CD4-positive, alpha-beta T cell (primary cell): ENCODE measurements at places on chromosomes 7 and 10. TPM values are rescaled to one million over a fixed set of nuclear protein-coding genes. Genes with fewer than 3 reads are reported as not detected.

The TMEM139 gene
- total RNA-seq: 0.20 TPM

The SH2D4B gene
- total RNA-seq: 0.16 TPM

The COBL gene
- total RNA-seq: not detected

The OR13A1 gene
- total RNA-seq: not detected

The ZNF282 gene
- 15.6 TPM for total RNA-seq

The OR2A12 gene
- not detected for total RNA-seq

The AKR1C2 gene
- 0.41 TPM for total RNA-seq

The SAP25 gene
- total RNA-seq: 52.0 TPM

The NEUROD6 gene
- not detected for total RNA-seq

The COL26A1 gene
- not detected for total RNA-seq

The FOXI2 gene
- not detected for total RNA-seq

The HKDC1 gene
- 3.1 TPM for total RNA-seq

The SH3PXD2A gene
- 7.0 TPM for total RNA-seq

The ASL gene
- total RNA-seq: 12.3 TPM

The TFR2 gene
- 1.7 TPM for total RNA-seq

The PRKCQ gene
- 43.4 TPM for total RNA-seq

The UCN3 gene
- total RNA-seq: not detected

The C7orf33 gene
- not detected for total RNA-seq

The BAMBI gene
- total RNA-seq: 2.5 TPM

The CYP2C19 gene
- total RNA-seq: not detected

The ATOH7 gene
- total RNA-seq: not detected

The ESYT2 gene
- 106 TPM for total RNA-seq

The MMD2 gene
- total RNA-seq: not detected

The PON2 gene
- 5.4 TPM for total RNA-seq

The SFTPA1 gene
- total RNA-seq: not detected

The ANK3 gene
- 60.5 TPM for total RNA-seq

The CHN2 gene
- 2.1 TPM for total RNA-seq

The ELMO1 gene
- 117 TPM for total RNA-seq

The EEF1AKMT2 gene
- 14.4 TPM for total RNA-seq

The SEMA4G gene
- total RNA-seq: 1.6 TPM

The COX19 gene
- 47.7 TPM for total RNA-seq

The HYAL4 gene
- total RNA-seq: 0.14 TPM

The CYP3A4 gene
- not detected for total RNA-seq

The OR2A42 gene
- not detected for total RNA-seq

The CUBN gene
- 9.2 TPM for total RNA-seq

The GIMAP8 gene
- 2.9 TPM for total RNA-seq

The SEC24C gene
- 54.2 TPM for total RNA-seq

The ENO4 gene
- total RNA-seq: not detected

The WAPL gene
- total RNA-seq: 34.3 TPM

The HABP2 gene
- total RNA-seq: not detected

The H2BK1 gene
- not detected for total RNA-seq

The KDM7A gene
- 43.3 TPM for total RNA-seq

The ZNF853 gene
- 2.5 TPM for total RNA-seq

The MTERF1 gene
- 11.0 TPM for total RNA-seq

The EPHB6 gene
- 50.7 TPM for total RNA-seq

The VAX1 gene
- total RNA-seq: not detected

The DNAJC1 gene
- 16.8 TPM for total RNA-seq

The KCNMA1 gene
- total RNA-seq: not detected

The FBXO24 gene
- total RNA-seq: 0.66 TPM

The SLC13A1 gene
- not detected for total RNA-seq

The GDF2 gene
- not detected for total RNA-seq

The IFIT1B gene
- 0.11 TPM for total RNA-seq

The NODAL gene
- total RNA-seq: not detected
